ENCODE measurements at places on chromosomes 1 and 21. TPM values are rescaled to one million over a fixed set of nuclear protein-coding genes. Genes with fewer than 3 reads are reported as not detected.

- no peaks in the 10 kb centered on the region for H3K27me3 ChIP-seq
- H3K36me3 ChIP-seq: no peaks in the 10 kb centered on the region
- no peaks in the 10 kb centered on the region for H3K4me1 ChIP-seq
Measured at GRCh38 chr1:2927393-2928360, 93.6 kb upstream of the ACTRT2 start.

GRCh38 chr1:21761052-21761451, 21.9 kb downstream of the USP48 start:
- H3K27ac ChIP-seq: no peak overlapping the region
- DNase-seq: no peak
- peaks cover 10% of the 10 kb centered on the region for H3K36me3 ChIP-seq
- no peaks in the 10 kb centered on the region for H3K27me3 ChIP-seq
- peaks cover 48% of the 10 kb centered on the region for H3K4me1 ChIP-seq
- H3K4me3 ChIP-seq: no peak overlapping the region

Gene PTGFR
- total RNA-seq: not detected

DNA sequence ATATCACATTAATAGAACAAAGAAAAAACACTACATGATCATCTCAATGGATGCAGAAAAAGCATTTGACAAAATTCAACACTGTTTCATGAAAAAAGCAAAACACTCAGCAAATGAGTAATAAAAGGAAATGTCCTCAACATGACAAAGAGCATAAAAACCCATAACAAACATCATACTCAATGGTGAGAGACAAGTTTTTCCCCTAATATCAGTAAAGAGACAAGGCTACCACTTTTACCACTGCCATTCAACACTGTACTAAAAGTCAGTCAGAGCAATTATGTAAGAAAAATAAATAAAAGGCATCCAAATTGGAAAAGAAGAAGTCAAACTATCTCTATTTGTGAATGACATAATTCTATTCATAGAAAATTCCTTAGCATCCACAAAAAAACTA, 64.3 kb downstream of the ZNF644 start:
- no peak for DNase-seq
- H3K36me3 ChIP-seq: peaks cover 56% of the 10 kb centered on the region
- no peak overlapping the region for H3K27ac ChIP-seq
- H3K27me3 ChIP-seq: no peaks in the 10 kb centered on the region
- peaks cover 20% of the 10 kb centered on the region for H3K4me1 ChIP-seq

Gene RIMS3
- total RNA-seq: 5.3 TPM

Gene TMPRSS15
- total RNA-seq: not detected

Gene GBP7
- total RNA-seq: 0.28 TPM

- H3K36me3 ChIP-seq: no peaks in the 10 kb centered on the region
- peaks cover 34% of the 10 kb centered on the region for H3K27me3 ChIP-seq
- H3K4me3 ChIP-seq: no peak overlapping the region
- H3K27ac ChIP-seq: no peak overlapping the region
- no peak for DNase-seq
Measured at GRCh38 chr1:85566890-85567289, 13.7 kb upstream of the CCN1 start.

DNA sequence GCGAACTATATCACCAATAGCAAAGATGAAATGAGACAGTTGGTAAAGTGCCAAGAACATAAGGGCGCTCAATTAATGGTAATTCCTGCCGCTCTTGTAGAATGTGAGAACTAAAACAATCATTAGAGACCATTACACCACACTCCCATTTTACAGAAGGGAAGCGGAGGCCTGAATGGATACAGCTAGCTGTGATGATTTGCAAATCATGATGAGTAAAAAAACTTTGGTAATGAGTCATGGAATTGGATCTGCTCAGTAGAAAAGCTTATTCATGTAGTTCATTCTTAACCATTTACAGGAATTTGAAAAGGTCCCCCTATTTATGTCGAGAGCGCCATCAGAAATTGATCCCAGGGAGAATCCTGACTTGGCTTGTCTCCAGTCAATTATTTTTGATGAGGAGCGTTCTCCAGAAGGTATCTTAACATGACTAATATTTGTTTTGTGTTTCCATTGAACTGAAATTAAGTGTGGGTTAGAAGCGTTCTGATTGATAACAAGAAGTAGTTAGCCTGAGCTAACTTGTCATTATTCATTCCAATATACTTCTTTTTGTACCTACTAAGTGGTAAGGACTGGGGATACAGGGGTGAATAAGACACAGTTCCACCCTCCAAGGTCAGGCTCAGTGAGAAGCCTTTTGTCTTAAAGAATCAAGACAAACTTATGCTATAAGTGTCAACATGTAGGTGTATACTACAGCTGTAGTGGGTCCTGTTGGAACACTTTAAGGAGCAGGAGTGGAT, 812 bp downstream of the TTC4 start:
- no peaks in the 10 kb centered on the region for H3K27me3 ChIP-seq
- peak overlapping the region; percentile 82 for H3K4me3 ChIP-seq
- H3K4me1 ChIP-seq: peaks cover 26% of the 10 kb centered on the region

Gene FCRL5
- total RNA-seq: not detected

GRCh38 chr1:204042516-204042915, 30.4 kb upstream of the SOX13 start:
- no peaks in the 10 kb centered on the region for H3K4me1 ChIP-seq
- no peak overlapping the region for H3K27ac ChIP-seq
- no peak for DNase-seq
- H3K4me3 ChIP-seq: no peak overlapping the region

All from activated CD8-positive, alpha-beta memory T cell treated with anti-CD3 and anti-CD28 coated beads, Interleukin-2, amount 10 ng/mL, durations not matched to agents 7 days and 5 days (primary cell).